ENCODE measurements at places on chromosomes 13 and 19.
A peak's percentile ranks its signal among the peaks of the same experiment; 100 is the strongest.

GRCh38 chr13:23510979-23511735 lies 59.1 kb upstream of the TNFRSF19 start:
- no peak overlapping the region for H3K27ac ChIP-seq
- H3K4me3 ChIP-seq, result no peak overlapping the region
- peaks cover 22% of the 10 kb centered on the region for H3K27me3 ChIP-seq
- no peaks in the 10 kb centered on the region for H3K36me3 ChIP-seq
- no peak for DNase-seq

DNA sequence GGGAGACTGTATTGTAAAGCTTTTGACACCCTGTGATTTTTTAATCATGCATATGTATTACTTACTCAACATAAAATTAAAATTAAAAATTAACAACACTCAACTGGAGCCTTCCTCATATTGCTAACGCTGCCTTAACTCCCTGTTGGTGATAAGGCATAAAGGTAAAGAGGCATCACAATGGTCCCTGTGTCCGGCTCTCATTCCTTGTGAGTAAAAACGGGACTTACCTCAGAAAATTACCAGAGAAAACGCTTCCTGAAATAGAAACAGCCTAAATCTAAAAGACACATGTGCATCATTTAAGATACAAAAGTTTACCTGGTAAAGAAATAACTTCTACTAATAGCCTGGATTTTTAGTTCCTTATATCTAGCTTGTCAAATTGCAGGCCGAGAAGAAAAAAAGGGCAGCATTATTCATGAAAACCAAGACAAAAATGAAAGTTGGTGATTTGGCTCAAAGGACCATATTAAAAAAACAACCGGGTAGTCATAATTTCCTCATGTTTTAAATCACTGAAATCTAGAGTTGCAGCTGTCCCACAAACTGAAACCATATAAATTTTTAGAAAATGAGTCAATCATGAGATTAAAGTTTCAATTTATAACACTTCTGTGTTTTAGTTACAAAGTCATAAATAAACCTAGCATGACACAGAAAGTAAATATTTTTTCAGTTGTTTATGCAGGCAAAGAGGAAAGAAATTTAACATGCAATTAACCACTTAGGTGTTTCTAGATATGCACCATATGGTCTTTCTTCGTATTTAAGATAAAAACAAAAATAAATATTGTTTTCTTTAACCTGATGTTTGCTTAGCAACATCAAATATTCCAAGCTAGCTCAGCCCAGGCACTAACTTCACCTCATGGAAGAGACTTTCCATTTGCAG lies 94.7 kb downstream of the MIPEP start:
- H3K4me1 ChIP-seq, result peaks cover 10% of the 10 kb centered on the region
- H3K4me3 ChIP-seq, result no peak overlapping the region
- peaks cover 6% of the 10 kb centered on the region for H3K36me3 ChIP-seq
- no peaks in the 10 kb centered on the region for H3K27me3 ChIP-seq
- H3K27ac ChIP-seq, result no peak overlapping the region

- H3K27ac ChIP-seq, result no peak overlapping the region
- DNase-seq, result no peak
- H3K36me3 ChIP-seq, result no peaks in the 10 kb centered on the region
- no peaks in the 10 kb centered on the region for H3K4me1 ChIP-seq
- H3K27me3 ChIP-seq, result no peaks in the 10 kb centered on the region
Observed at GRCh38 chr13:81140675-81141074, 799.7 kb upstream of the SPRY2 start.

DNA sequence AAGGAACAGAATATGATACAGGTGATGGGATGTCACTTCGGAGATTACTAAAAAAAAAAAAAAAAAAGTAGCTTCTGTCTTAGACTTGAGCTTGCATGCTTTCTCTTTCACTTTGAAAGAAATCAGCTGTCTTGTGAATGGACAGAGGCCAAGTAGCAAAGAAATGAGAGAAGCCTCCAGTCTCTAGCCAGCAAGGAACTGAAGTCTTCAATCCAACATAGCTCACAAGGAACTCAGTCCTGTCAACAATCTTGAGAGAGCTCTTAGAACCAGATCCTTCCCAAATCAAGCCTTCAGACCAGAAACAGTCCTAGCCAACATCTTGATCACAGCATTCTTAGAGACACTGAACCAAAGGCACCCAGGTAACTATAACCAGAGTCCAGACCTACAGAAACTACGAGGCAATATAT lies 7.7 kb downstream of the N4BP2L2 start:
- DNase-seq, result no peak
- no peaks in the 10 kb centered on the region for H3K27me3 ChIP-seq
- H3K27ac ChIP-seq, result peak overlapping the region; percentile 92
- H3K4me1 ChIP-seq, result peaks cover 57% of the 10 kb centered on the region
- peaks cover 60% of the 10 kb centered on the region for H3K36me3 ChIP-seq

- H3K36me3 ChIP-seq, result no peaks in the 10 kb centered on the region
- no peak overlapping the region for H3K27ac ChIP-seq
- peaks cover 1% of the 10 kb centered on the region for H3K4me1 ChIP-seq
- peaks cover 5% of the 10 kb centered on the region for H3K27me3 ChIP-seq
Observed at GRCh38 chr13:44843403-44843802, 145.9 kb downstream of the NUFIP1 start.

- no peak for DNase-seq
- H3K27me3 ChIP-seq, result no peaks in the 10 kb centered on the region
- H3K4me1 ChIP-seq, result no peaks in the 10 kb centered on the region
- no peaks in the 10 kb centered on the region for H3K36me3 ChIP-seq
- H3K4me3 ChIP-seq, result no peak overlapping the region
- no peak overlapping the region for H3K27ac ChIP-seq
Observed at GRCh38 chr13:108682714-108683113, 53.3 kb downstream of the MYO16 start.

- no peaks in the 10 kb centered on the region for H3K4me1 ChIP-seq
- H3K27me3 ChIP-seq, result no peaks in the 10 kb centered on the region
- no peak overlapping the region for H3K4me3 ChIP-seq
- no peak for DNase-seq
- no peak overlapping the region for H3K27ac ChIP-seq
Observed at GRCh38 chr13:37385956-37386670, 212.5 kb downstream of the POSTN start.

GRCh38 chr19:18587962-18588610 lies 512 bp upstream of the REX1BD start:
- no peak for DNase-seq
- H3K36me3 ChIP-seq, result peaks cover 14% of the 10 kb centered on the region
- H3K4me3 ChIP-seq, result peak overlapping the region; percentile 91
- H3K27me3 ChIP-seq, result no peaks in the 10 kb centered on the region

GRCh38 chr13:24459234-24459633 lies 53.3 kb downstream of the PARP4 start:
- H3K4me1 ChIP-seq, result peaks cover 25% of the 10 kb centered on the region
- no peaks in the 10 kb centered on the region for H3K27me3 ChIP-seq
- peak; percentile 15 for DNase-seq
- H3K27ac ChIP-seq, result peak overlapping the region; percentile 88
- peak overlapping the region; percentile 35 for H3K4me3 ChIP-seq

- no peaks in the 10 kb centered on the region for H3K4me1 ChIP-seq
- no peaks in the 10 kb centered on the region for H3K36me3 ChIP-seq
- DNase-seq, result no peak
- no peak overlapping the region for H3K4me3 ChIP-seq
- no peaks in the 10 kb centered on the region for H3K27me3 ChIP-seq
Observed at GRCh38 chr19:474126-475078, 13.6 kb upstream of the SHC2 start.

DNA sequence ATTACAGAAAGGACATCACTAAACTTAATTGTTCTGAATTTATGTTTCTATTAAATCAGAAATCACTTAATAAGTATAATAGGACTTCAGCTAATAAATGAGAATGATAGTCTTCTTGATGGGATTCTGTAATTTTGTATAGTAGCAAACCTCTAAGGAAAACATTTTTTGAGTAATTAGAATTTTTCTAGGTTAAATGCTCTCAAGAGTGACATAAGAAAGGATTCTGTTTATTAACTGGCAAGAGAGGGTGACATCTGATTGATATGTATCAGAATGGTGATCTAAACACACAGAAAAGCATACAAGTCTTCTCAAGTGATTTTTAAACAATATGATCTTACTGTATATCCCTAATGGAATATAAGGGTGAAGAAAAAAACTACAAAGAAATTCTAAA lies 1597.7 kb upstream of the PRR20A start:
- no peaks in the 10 kb centered on the region for H3K36me3 ChIP-seq
- no peak overlapping the region for H3K27ac ChIP-seq
- H3K4me3 ChIP-seq, result no peak overlapping the region
- no peaks in the 10 kb centered on the region for H3K4me1 ChIP-seq

GRCh38 chr13:48232420-48233045 lies 473 bp upstream of the ITM2B start:
- peaks cover 22% of the 10 kb centered on the region for H3K36me3 ChIP-seq
- H3K27ac ChIP-seq, result peak overlapping the region; percentile 76
- peaks cover 34% of the 10 kb centered on the region for H3K4me1 ChIP-seq
- DNase-seq, result no peak
- H3K4me3 ChIP-seq, result peak overlapping the region; percentile 87
- H3K27me3 ChIP-seq, result peaks cover 66% of the 10 kb centered on the region

DNA sequence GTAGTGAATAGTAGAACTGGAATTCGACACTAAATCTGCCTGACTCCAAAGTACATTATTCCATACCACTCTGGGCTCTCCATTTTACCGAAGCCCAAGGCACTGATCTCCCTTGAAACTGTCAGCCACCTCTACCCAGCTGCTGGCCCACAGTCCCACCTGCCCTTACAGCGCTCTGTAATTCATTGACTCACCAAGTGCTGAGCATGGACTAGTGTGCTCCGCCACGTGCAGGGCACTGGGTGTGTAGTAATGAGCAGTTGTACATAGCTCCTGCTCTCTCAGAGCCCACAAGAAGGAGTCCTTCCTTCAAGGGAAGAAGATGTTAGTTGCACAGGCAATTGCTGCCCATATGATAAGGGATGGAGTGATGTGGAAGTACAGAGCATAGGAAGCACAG lies 76.6 kb upstream of the SIAH3 start:
- no peaks in the 10 kb centered on the region for H3K36me3 ChIP-seq
- peaks cover 2% of the 10 kb centered on the region for H3K27me3 ChIP-seq
- H3K4me1 ChIP-seq, result no peaks in the 10 kb centered on the region
- no peak for DNase-seq
- no peak overlapping the region for H3K4me3 ChIP-seq
- no peak overlapping the region for H3K27ac ChIP-seq

GRCh38 chr19:44839276-44839675 lies 6.8 kb upstream of the NECTIN2 start:
- H3K36me3 ChIP-seq, result no peaks in the 10 kb centered on the region
- no peak for DNase-seq
- no peak overlapping the region for H3K27ac ChIP-seq
- H3K4me3 ChIP-seq, result no peak overlapping the region
- H3K4me1 ChIP-seq, result no peaks in the 10 kb centered on the region

DNA sequence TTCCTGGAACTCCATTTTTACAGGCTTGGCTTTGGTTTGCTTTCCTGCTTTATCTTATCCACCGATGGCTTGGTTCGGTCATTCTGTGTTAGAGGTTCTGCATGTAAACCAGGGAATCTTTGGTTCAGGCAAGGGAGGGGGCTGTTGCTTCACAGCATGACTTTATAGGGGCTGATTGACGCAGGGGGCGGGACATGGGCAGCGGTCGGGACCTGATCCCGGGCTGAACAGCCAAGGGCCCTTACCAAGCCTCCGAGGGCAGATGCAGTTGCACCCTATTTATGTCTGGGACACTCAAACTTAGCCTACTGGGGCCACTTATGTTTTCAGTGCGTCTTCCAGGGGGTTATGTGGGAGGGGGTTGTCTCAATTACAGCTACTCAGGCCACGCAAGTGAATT lies 312.4 kb downstream of the ZNF536 start:
- no peaks in the 10 kb centered on the region for H3K4me1 ChIP-seq
- H3K36me3 ChIP-seq, result no peaks in the 10 kb centered on the region
- no peak overlapping the region for H3K27ac ChIP-seq
- H3K27me3 ChIP-seq, result peaks cover 18% of the 10 kb centered on the region
- no peak for DNase-seq

DNA sequence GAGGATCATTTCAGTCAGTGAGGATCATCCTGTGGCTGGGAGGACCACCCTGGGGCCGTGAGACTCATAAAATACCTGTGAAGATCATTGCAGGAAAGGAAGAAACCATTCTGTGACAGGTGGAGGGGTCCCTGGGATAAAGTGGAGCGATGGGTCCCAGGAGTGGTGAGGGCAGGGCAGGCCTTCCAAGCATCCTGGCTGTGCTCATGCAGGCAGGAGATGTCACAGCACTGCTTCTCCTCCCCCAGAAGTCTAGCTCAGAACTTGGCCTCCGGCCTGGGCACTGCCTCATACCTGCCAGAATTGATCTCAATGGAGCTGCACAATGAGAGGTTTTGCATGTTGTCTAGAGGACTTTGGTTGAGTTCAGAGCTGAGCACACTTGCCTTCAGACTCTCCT lies 11.1 kb downstream of the KLK1 start:
- H3K27ac ChIP-seq, result no peak overlapping the region
- H3K4me1 ChIP-seq, result peaks cover 2% of the 10 kb centered on the region
- H3K36me3 ChIP-seq, result no peaks in the 10 kb centered on the region
- DNase-seq, result no peak

DNA sequence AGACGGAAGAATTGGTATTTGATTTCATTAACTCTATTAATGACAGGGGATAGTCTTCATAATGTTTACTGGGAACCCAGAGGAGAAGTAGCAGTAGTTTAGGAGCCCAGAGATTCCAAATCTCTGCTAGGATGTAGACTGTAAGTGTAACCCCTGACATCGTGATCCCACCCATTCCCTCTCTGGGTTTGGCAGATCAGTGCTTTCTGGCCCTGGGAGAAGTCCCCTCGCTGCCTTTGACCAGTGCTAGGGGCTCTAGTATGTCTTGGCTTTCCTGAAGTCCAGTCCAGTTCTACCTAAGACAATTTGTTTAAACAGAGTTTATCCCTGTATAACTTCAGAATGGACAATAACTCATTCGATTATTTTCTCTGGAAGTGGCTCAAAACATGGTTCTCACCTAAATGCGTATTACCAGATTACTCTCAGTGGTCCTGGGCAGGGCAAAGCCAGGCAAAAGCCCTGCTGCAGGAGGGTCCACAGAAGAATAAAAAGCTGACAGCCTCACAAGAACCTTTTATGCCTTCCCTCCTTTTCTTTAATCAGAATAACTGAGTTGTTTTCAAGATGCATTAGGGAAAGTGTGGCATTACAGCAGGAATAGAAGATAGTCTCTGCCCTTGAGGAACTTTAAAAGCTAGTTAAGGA lies 11.8 kb downstream of the KLF5 start:
- DNase-seq, result no peak
- H3K36me3 ChIP-seq, result no peaks in the 10 kb centered on the region
- H3K27me3 ChIP-seq, result peaks cover 4% of the 10 kb centered on the region
- H3K4me1 ChIP-seq, result peaks cover 2% of the 10 kb centered on the region
- no peak overlapping the region for H3K4me3 ChIP-seq
